ENCODE measurements at places on chromosomes 6 and 20.

DNA sequence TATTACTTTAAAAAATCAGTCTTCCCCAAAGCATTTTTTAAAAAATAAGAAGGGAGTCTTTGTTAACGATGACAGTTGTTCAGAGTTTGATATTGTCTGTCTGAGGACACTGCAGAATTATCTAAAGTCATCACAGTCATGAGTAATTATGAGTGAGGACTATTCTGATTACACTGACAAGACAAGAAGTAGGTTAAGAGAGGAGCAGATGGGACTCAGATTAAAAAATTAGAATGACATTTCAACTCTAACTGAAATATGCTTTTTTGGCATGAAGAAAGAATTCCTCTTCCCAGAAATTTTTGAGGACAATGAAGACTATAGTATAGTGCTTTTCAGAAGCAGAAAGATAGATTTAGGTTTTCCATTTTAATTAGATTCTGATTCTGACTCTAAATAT is 456.5 kb downstream of the EPHA7 start:
- no peak for DNase-seq

DNA sequence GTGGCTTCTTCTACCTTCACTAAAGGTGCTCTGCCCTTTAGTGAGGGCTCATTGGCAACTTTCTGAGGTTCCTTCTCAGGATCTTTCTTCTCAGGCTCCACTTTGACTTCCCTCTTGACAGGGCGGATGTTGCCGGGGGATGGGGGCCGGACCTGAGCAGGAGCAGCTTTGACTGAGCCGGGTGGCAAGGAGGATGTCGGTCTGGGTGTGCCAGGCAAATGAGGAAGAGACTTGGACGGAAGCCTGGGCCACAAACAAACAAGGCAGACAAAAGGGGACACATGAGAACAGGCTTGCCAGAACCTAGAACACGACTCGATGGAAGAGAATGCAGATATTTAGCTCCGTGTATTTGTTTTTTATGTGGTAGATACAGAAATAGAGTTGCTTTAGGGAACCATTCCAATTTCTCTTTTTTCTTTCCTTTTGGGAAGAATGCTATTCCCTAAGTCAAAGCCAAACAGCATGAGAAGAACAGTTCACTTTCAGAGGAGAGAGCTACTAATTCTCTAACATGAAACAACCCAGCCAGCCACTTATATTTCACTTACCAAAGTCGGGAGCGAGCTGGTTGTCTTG is 76.2 kb upstream of the BCLAF1 start:
- peak; percentile 91 for DNase-seq

DNA sequence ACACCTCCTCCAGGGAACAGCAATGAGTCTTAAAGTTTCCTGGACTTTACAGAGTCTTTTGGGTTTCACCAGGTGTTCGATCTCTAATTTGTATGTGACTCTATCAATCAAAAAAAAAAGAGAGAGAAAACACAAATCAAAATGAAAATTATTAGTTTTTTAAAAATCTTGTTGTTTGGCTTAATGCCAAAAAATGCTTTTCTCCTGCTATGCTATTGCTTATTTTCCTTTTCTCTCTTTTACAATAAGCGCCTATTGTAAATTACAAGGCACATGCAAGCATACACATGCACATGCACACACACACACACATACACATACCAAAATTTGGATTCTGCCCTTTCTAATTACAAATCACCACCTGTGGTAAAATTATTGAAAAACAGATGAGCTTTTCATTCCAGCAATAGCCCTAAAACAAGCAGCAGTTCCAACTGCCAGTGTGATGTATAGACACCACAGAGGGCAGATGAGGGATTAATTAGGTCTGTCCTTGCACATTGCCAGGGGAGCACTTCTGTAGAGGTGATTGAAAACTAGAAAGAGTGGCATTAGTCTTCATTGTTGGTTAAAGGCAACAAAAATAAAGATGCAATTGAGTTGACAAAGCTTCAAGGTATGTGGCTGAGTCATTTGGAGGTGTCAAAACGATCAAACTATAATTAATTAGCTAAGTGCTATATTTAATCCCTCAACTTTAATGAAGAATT is 631.7 kb downstream of the TFAP2B start:
- DNase-seq, result no peak

- DNase-seq, result no peak
Observed at GRCh38 chr6:87869064-87869905, 167.3 kb upstream of the AKIRIN2 start.

GRCh38 chr6:119647309-119647708 is 297.7 kb upstream of the MAN1A1 start:
- no peak for DNase-seq

DNA sequence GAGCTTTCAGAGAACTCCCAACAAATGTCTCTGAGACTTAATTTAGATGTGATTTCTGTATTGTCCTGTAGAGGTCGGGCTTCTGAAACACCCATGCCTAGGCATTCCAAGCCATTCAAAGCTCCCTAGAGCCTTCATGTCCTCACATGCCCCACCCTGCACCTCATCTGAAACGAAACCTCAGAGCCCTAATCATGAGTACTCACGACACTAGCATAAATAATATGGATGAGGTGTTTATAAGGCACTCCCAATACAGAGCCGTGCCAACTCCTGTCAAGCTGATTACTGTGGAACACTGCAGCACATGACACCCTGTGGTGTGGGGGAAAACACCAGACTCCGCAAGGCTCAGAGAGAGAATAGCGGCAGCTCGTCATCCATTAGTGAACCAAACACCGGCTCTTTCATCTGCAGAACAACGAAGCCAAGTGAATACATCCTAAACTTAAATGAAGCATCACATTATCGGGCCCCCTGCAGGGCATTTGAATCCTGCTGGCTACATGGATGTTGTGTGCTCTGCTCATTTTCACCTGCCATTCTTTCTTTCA is 83.8 kb downstream of the FNDC1 start:
- DNase-seq, result no peak

DNA sequence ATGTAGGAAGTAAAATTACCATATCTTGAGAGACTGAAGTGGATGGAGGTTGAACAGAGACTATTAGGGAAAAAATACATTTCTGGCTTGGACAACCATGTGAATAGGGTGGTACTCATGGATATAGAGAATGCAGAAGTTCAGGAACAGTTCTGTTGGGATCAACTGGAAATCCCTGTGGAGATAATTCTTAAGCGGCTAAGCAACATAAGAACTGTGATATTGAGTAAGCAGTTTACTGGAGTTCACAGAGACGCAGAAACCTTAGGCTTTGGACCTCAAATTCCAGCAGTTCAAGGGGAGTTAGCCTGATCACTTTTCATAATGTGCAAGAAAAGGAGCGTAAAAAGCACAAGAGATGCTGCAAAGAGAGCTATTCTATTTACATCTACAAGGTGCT is 23.6 kb upstream of the SLC17A4 start:
- DNase-seq, result no peak

DNA sequence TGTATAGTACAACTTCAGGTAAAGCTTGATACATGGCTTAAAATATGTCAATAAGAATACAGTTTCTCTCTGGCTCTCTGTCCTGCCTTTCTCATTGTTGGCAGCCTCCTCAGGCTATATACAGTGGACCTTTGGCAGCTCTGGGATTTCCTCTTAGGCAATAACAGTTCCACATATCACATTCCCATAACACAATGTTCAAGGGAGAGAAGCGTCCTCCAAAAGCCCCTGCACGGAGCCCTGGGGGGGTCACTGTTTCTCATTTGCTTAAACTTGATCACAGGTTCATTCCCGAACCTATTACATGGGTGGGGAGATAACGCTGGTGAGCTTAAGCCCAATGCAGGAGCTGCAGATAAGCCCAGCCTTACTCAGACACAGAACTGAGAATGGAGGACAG is 4.4 kb upstream of the FLRT3 start:
- DNase-seq, result no peak

All from spleen (tissue), 13 donors.